ENCODE measurements at places on chromosomes 4 and X.

DNA sequence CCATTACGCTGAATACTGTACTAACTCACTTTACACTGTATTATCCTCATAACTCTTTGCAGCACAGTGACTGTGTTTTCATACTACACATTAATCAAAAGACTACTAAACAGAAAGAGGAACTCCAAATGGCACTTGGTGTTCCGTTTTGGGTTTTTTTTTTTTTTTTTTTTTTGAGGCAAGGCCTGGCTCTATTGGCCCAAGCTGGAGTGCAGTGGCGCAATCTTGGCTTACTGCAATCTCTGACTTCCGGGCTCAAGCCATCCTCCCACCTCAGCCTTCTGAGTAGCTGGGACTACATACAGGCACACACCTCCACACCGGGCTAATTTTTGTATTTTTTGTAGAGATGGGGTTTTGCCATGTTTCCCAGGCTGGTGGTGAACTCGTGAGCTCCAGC is 10.7 kb downstream of the KLHL8 start:
- DNase-seq, result no peak

GRCh38 chr4:8754634-8755589 is 116.7 kb downstream of the HMX1 start:
- DNase-seq, result no peak

GRCh38 chrX:115324194-115324593 is 34.7 kb downstream of the LUZP4 start:
- no peak for DNase-seq

- no peak for DNase-seq
Measured at GRCh38 chr4:88857588-88857987, 160.0 kb upstream of the NAP1L5 start.

- DNase-seq, result no peak
Measured at GRCh38 chr4:7699825-7700224, 239.8 kb downstream of the AFAP1 start.

GRCh38 chrX:132270699-132271098 is 51.5 kb upstream of the RAP2C start:
- peak; percentile 5 for DNase-seq

GRCh38 chrX:148024425-148025148 is 43.5 kb downstream of the FMR1NB start:
- no peak for DNase-seq

DNA sequence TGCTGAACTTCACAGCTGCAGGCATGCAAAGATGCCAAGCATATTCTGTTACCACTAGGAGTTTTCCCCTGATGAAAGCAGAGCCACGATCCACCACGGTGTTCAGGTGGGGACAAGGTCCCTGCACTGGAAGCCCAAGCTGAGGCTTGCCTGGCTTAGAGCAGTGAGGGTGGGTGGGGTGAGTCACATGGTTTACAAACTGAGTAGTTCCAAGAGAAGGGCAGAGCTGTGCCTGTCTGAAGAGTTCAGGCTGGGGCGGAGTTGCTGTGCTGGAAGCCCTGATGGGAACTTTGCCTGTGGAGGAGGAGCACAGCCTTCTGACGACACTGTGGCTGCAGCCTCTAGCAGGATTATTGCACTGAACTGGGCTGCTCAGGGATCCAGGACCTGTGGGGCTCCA is 45.5 kb downstream of the FAM9B start:
- DNase-seq, result no peak

DNA sequence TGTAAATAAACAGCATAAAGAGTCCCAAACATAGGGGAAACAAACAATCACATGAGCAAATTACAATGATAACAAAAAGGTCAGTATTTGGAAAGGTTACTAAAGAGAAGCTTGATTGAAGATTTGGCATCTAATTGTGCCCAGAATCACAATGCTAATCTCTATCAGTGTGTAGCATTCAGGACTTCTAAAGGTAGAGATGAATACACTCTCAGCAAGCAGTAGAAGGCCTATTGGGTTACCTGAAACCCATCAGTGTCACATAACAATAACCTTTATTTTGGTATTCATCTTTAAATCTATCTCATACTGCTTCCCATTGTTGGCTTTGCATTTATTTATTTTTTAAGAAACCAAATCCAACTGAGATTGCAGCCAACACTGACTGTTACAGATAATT is 319.5 kb downstream of the ACTRT1 start:
- no peak for DNase-seq

DNA sequence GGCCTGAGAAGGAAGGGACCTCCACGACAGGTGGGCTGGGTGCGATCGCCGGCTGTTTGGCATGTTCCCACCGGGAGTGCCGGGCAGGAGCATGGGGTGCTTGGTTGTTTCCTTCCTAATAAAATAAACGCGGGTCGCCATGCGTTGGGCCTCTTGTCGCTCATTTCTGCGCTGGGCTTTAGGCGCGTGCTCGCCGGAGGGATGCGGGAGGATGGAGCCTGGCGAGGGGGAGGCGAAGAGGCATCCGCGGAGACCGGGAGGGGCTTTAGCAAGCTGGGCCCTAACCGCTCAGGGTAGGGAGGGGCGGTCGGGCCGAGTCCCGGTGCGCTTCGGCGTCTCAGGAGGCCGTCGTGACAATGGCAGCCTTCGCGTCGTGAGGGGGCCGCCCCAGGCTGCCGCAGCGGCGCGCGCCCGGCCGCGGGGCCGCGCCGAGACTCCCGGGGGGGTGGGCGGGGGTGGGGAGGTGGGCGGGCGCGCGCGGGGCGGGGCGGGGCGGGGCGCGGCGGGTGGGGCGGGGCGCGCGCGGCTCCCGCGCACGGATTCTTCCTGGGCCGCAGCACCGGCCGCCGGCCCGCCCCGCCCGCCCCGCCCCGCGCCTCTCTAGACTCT is 476 bp upstream of the GDI1 start:
- DNase-seq, result no peak

DNA sequence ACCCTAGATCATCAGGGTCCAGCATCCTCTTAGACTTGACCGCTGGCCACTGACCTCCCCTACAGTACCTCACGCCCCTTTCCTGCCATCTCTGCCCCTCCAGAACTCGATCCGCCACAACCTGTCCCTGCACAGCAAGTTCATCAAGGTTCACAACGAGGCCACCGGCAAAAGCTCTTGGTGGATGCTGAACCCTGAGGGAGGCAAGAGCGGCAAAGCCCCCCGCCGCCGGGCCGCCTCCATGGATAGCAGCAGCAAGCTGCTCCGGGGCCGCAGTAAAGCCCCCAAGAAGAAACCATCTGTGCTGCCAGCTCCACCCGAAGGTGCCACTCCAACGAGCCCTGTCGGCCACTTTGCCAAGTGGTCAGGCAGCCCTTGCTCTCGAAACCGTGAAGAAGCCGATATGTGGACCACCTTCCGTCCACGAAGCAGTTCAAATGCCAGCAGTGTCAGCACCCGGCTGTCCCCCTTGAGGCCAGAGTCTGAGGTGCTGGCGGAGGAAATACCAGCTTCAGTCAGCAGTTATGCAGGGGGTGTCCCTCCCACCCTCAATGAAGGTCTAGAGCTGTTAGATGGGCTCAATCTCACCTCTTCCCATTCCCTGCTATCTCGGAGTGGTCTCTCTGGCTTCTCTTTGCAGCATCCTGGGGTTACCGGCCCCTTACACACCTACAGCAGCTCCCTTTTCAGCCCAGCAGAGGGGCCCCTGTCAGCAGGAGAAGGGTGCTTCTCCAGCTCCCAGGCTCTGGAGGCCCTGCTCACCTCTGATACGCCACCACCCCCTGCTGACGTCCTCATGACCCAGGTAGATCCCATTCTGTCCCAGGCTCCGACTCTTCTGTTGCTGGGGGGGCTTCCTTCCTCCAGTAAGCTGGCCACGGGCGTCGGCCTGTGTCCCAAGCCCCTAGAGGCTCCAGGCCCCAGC is 5.2 kb downstream of the FOXO4 start:
- DNase-seq, result no peak

DNA sequence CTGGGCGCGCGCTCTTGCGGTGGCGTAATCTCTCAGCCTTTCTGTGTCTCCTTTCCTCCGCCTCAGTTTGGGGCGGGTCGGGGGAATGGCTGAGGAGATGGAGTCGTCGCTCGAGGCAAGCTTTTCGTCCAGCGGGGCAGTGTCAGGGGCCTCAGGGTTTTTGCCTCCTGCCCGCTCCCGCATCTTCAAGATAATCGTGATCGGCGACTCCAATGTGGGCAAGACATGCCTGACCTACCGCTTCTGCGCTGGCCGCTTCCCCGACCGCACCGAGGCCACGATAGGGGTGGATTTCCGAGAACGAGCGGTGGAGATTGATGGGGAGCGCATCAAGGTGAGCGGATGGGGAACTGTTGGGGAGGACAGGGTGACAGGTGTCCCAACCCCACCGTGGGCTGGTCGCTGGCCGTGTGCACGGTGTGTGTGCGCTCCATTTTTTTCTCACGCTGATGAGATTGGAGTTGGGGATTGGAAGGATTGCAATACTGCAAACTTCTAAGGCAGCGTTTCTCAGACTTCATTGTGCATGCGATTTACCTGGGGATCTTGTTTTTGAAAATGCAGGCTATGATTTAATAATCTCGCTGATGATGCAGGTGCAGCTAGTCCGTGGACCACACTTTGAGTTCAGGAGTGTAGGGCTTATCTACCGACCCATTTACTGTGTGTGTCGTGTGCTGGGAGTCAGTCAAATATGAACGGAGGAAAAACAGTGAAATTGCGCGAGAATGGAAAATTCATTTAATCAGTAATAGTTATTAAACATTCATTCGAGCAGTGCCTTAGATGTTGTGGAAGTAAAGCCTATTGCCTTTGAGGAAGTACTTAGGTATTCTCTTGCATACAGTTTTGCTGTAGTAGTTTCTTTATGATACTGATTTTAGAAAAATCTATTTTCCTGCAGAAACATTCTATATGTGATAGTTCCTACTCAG is at the start of gene RAB33B:
TSS of gene RAB33B (plus strand) at position 11 of the 935 bp plus-strand sequence. CDS start at position 86, 75 bp downstream.
- DNase-seq, result no peak
